ENCODE measurements at places on chromosomes 3 and 15. TPM values are rescaled to one million over a fixed set of nuclear protein-coding genes. Genes with fewer than 3 reads are reported as not detected.

Gene RBMS3
- 10.8 TPM for polyA plus RNA-seq

Gene GRK7
- polyA plus RNA-seq, result 0.06 TPM

Gene CCRL2
- polyA plus RNA-seq, result 11.0 TPM

Gene GOLGA6B
- polyA plus RNA-seq, result not detected

Gene ADCY5
- polyA plus RNA-seq, result 1.7 TPM

Gene GRIP2
- polyA plus RNA-seq, result 0.20 TPM

DNA sequence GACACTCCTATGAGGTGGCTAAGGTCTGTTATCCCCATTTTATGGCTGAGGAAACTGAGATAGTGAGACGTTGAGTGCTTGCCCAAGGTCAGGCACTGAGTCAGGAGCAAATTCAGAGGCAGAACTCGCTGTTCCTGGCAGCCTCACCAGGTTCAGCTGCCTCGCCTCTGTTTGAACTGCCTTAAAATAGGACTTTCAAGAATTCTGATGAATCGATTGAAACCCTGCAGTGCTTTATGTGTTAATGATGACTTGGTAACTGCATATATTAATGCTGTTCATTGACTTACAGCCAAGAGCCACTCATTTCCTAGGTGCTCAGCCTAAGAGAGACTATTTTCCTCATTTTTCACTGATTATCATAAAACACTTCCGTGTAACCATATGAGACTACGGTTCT lies 79.5 kb upstream of the BHLHE40 start:
- H3K4me3 ChIP-seq, result no peak overlapping the region
- DNase-seq, result no peak
- no peak overlapping the region for H3K27ac ChIP-seq
- H3K4me1 ChIP-seq, result peaks cover 16% of the 10 kb centered on the region

GRCh38 chr3:141859651-141860050 lies 16.8 kb upstream of the ATP1B3 start:
- peaks cover 6% of the 10 kb centered on the region for H3K4me1 ChIP-seq
- no peak for DNase-seq
- no peak overlapping the region for H3K27ac ChIP-seq
- no peak overlapping the region for H3K4me3 ChIP-seq

DNA sequence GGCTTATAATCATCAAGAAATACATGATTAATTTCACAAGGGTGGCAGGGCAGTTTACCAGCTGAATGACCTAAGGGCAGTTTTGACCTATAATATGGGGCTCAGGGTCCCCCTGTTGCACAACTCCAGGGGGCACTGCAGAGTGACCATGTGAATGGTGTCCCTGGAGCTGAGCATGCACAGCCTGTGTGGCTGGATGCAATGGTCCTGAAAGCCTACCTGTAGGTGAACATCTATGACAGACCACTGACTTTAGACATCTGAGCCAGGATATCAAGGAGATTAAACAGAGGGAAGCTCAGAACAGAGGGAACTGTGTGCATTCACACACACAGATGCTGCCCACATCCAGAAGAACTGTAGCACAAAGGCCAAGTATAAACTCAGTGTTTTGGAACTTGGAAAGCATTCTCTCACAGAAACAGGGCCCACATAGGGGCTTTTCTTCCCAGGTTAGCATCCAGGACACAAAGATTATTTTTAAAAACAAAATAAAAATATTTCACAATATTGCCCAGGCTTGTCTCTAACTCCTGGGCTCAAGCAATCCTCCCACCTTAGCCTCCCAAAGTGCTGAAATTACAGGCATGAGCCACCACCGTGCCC lies 7.8 kb upstream of the SLC6A11 start:
- no peaks in the 10 kb centered on the region for H3K27me3 ChIP-seq
- H3K4me3 ChIP-seq, result no peak overlapping the region
- H3K27ac ChIP-seq, result no peak overlapping the region
- H3K4me1 ChIP-seq, result no peaks in the 10 kb centered on the region
- no peaks in the 10 kb centered on the region for H3K36me3 ChIP-seq
- no peak for DNase-seq

DNA sequence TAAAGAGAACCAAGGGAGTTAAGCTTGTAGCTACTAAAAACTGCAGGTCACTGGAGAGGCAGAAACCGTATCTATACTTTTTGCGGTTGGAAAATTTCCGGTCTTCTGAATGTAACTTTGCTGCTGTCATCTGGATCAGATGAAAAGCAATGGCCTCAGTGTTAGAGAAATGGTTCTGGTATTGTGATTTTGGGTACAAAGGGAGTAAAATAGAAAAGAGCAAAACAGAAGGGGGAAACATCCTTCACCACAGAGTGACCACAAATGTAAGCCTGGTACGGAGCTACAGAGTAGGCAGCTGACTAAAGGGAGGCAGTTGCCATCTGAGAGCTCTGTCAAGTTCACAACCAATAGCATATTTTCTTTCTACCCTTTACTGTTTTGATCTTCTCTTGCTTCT lies 5.6 kb downstream of the CD96 start:
- H3K4me3 ChIP-seq, result no peak overlapping the region
- no peaks in the 10 kb centered on the region for H3K36me3 ChIP-seq
- no peaks in the 10 kb centered on the region for H3K4me1 ChIP-seq

GRCh38 chr3:140717921-140718320 lies 40.1 kb downstream of the TRIM42 start:
- no peak overlapping the region for H3K4me3 ChIP-seq
- H3K27me3 ChIP-seq, result no peaks in the 10 kb centered on the region
- no peaks in the 10 kb centered on the region for H3K36me3 ChIP-seq

DNA sequence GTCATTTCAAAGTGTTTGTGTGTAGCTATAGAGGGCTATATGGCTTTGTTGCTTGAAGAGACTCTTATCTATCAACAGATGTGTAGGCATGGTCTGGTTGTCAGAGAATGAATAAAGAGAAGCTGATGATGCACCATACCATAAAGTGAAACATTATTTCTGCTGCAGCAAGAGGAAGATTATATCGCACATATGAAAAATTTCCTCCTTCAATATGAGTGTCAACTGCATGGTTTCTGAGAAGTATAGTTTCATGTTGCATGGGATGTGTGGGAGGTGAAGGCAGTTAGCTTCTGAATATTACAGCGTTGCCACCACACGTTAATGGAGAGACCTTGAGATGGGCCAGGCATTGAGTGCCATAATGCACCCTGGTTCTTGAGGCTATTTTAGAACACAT lies 217.9 kb downstream of the SATB1 start:
- H3K36me3 ChIP-seq, result no peaks in the 10 kb centered on the region
- no peaks in the 10 kb centered on the region for H3K27me3 ChIP-seq
- no peak overlapping the region for H3K4me3 ChIP-seq
- H3K4me1 ChIP-seq, result no peaks in the 10 kb centered on the region
- no peak for DNase-seq

DNA sequence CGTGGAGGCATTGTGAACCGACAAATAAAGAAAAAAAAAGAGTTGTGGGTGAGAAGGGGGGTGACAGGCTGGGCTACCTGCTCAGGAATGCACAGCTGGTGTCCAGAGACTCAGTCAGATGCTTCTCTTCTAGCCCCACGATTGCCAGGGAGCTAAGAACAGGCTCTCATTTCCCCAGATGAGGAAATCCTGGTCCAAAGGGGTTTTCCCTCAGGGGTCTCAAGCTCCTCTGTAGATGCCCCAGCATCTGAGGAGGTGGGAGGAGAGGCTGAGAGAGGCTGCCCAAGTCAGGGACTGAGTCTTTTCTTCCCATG lies 35.5 kb downstream of the BNC1 start:
- no peaks in the 10 kb centered on the region for H3K27me3 ChIP-seq
- no peaks in the 10 kb centered on the region for H3K36me3 ChIP-seq
- no peak overlapping the region for H3K4me3 ChIP-seq
- DNase-seq, result no peak

All from lung (tissue), 17 donors.